ENCODE measurements at places on chromosomes 7 and 10. TPM values are rescaled to one million over a fixed set of nuclear protein-coding genes. Genes with fewer than 3 reads are reported as not detected.

DNA sequence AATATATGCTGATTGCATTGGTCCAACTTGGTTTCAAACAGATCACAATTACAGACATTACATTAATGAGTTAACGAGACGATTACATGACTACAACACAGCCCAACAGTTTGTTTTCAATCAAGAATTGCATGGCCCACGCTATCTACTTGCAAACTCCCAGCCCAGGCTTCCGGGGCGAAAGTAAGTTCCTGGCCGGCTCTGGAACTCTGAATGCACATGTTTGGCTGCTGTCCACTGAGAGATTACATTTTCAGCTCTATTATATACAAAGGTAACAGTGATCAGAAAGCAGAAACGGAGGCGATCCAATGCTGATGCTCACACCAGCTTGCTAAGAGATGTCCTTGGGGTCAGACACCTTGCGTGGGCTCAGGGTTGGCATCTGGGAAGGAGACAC lies 206.3 kb downstream of the FANK1 start:
- no peak for ATAC-seq

The CYP3A4 gene
- total RNA-seq: not detected

The CPSF4 gene
- total RNA-seq: 13.6 TPM

DNA sequence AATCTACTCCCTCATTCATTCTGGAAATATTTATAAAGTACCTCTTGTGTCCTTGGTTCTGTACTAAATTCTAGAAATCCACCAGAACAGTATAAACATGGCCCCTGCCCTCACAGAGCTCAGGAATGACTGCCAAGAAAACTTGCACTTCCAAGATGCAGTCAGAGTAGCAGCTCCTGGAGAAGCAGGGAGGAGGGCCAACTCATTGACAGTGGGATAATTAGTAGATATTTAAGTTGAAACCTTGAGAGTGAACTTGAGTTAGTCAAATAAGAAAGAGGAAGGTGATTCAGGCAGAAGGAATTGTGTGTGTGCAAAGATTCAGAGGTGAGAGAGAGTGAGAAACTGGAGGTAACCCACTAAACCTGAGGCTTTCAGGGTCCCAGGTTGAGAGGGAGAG lies 182.2 kb upstream of the INHBA start:
- no peak for ATAC-seq

The ALDH18A1 gene
- total RNA-seq: 19.1 TPM

The HDAC9 gene
- total RNA-seq: 128 TPM

GRCh38 chr7:2819954-2820397 lies 24.1 kb downstream of the GNA12 start:
- ATAC-seq: no peak

The TMEM176A gene
- total RNA-seq: 42.4 TPM

The TSPAN14 gene
- 45.1 TPM for total RNA-seq

The KAZALD1 gene
- 3.1 TPM for total RNA-seq

The RBP3 gene
- not detected for total RNA-seq

The SFTPD gene
- 2.2 TPM for total RNA-seq

- ATAC-seq: peak; percentile 91
These were observed 8.7 kb downstream of the WBP1L start for GRCh38 chr10:102752266-102752930.

DNA sequence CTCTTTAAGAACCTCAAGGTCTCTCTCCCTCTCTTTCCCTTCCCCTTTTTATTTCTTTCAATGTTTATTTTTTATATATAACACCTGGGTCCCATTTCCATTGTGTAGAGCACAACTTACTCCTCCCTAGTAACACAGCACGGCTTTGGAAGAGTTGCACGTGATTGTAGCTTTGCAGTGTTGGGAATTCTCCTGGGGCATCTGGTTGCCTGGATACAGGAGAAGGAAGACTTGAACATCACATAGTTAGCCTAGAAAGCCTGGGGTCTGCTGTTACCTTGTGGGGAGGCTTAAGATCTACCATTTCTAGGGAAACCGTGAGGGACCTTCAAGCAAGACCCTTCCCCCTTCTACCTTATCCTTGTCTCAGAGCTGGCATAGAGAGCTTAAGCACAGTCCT lies 41.1 kb upstream of the NFKB2 start:
- ATAC-seq: no peak

DNA sequence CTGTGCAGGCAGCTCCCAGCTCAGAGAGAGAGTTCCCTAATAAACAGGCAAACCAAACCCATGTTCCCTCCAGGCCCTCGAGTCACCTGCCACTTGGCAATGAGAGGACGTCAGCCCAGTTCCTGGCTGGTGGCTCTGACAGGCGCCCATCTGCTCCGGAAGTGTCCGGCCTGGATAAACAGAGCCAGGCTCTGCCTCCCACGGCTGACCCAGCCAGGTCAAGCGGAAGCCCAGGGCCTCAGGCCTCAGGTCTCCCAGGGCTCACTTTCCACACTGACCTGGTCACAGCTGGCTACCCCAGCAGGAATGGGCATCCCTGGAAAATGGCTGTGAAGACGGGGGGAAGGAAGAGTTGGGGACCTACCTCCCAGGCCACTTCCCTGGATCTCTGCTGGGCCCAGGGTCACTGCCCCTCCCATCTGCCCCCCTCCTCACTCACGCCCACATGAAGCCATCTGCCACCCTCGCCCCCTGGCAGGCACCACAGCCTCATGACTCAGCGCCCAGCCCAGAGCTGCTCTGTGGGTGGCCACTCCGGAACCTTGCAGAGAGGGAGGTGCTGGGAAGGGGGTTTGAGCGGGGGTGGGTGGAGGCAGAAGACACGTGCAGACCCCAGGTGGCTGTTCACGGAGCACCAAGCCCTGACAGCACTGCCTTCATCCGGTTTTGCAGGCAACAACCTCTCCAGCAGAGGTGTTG lies 37.4 kb upstream of the DUSP5 start:
- ATAC-seq: peak; percentile 25

DNA sequence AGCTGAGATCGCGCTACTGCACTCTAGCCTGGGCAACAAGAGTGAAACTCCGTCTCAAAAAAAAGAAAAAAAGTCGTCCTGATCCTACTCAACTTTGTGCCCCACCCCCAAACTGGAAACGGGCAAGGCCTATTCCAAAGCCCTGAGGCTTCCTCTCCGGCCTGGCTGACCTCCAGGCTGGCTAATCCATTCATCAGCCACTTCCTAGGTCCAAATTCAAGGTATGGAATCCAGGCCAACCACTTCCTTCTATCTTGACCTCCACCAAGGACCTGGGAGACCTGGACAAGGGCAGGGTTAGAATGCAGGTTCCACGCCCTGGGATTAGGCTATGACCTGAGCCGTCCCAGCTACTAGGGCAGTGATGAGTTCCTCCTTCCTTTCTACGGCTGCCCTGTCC lies 20.4 kb upstream of the EIF4H start:
- no peak for ATAC-seq

GRCh38 chr7:32462977-32463376 lies 27.2 kb downstream of the LSM5 start:
- no peak for ATAC-seq

DNA sequence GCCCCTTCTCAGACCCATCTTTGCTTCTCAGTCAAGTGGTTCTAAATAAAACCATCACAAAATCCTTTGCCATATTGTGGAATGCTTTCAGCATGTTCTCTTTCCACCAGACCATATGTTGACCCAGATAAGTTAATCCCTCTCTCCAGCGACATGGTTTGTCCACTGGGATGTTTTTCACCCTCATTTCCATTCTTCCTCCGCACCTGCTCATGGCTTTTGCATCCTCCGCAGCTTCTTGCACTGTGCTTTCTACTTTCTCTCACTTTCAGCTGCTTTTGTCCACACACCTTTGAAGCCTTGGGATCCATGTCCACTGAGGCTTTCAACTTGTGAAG lies 52.3 kb upstream of the WAC start:
- ATAC-seq: no peak

- ATAC-seq: no peak
These were observed 178.3 kb upstream of the AUTS2 start for GRCh38 chr7:69419934-69420333.

DNA sequence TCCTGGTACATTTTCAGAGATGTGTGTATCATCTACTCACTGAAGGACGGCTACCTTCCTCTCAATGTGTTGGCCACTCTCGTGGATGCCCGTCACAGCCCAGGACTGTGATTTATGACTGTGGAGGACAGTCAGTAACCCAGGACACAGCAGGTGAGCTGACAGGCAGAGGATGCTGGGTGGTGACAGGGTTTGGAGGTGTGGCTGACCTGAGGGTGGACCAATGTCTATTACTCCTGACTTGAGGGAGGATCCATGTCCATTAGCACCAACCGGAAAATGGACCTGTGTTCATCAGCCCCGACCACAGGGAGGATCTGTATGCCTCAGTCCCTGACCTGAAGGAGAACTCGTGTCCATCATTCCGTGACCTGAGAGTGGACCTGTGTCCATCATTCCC lies 96.1 kb downstream of the ADCY1 start:
- no peak for ATAC-seq

The PLXNA4 gene
- 19.7 TPM for total RNA-seq

The CYP2W1 gene
- not detected for total RNA-seq

DNA sequence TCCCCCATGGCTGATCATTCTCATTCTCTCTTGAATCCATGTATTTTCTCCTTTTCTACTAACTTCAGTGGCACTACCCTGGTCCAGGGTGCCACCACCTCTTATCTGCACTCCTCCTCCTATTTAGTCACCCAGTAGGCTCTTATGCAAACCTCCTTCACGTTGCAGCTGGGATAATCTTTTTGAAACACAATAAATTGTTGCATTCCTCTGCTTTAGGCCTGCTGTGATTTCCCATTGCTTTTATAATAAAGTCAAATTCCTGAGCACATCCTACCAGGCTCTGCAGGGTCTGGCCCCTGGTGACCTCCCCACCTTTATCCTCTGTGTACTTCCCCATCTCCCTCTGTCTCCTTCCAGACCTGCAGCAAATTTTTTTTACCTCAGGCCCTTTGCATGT lies 112.7 kb upstream of the KIAA1217 start:
- no peak for ATAC-seq

The GRM8 gene
- total RNA-seq: not detected

DNA sequence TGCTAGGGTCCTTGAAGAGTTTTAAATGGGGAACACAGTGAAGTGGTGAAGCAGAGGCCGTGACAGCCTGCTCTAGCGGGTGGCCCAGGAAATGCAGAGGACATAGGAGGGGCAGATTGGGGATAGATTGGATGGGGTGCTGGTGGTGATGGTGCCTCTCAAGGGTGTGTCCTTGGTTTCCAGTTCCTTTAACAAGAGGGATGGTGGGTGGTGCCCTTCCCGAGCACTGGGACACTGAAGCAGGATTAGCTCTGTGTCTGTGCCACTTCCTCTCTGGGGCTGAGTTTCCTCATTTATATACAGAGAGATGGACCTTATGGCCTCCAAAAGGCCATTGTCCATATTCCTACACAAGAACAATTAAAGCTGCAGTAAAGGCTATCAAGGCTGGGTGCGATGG lies 285.5 kb downstream of the TCF7L2 start:
- ATAC-seq: no peak

- ATAC-seq: no peak
These were observed 11.6 kb downstream of the GHRHR start for GRCh38 chr7:30975256-30975899.

GRCh38 chr10:113304726-113305125 lies 248.1 kb upstream of the HABP2 start:
- no peak for ATAC-seq

GRCh38 chr7:67542916-67543315 lies 546.3 kb downstream of the TYW1 start:
- ATAC-seq: no peak

GRCh38 chr7:23207884-23208283 lies 26.0 kb downstream of the NUP42 start:
- ATAC-seq: no peak

GRCh38 chr10:109202111-109202510 lies 721.2 kb downstream of the XPNPEP1 start:
- no peak for ATAC-seq

The TBXAS1 gene
- total RNA-seq: 23.0 TPM

The PBLD gene
- 9.5 TPM for total RNA-seq

DNA sequence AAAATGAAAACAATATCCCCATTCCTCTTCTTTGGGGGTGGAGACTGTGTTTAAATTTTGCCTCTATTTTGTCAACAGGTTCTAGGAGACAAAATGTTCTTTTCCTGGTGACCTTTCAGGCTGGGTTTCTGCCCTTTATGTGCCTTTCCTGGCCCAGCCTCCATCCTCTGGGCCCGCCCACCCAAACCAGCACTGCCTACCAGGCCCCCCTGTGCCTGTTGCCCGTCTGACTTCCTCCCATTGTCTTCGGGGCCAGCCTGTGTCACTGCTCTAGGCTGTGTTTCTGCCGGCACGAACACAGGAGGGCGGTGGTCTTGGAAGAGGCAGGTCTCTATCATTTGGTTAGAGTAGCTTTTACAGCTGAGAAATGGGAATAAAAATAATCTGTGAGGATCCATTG lies 13.9 kb downstream of the TSPAN14 start:
- peak; percentile 79 for ATAC-seq

The UROS gene
- total RNA-seq: 64.0 TPM

- no peak for ATAC-seq
These were observed 18.0 kb upstream of the LIPA start for GRCh38 chr10:89269433-89270152.

DNA sequence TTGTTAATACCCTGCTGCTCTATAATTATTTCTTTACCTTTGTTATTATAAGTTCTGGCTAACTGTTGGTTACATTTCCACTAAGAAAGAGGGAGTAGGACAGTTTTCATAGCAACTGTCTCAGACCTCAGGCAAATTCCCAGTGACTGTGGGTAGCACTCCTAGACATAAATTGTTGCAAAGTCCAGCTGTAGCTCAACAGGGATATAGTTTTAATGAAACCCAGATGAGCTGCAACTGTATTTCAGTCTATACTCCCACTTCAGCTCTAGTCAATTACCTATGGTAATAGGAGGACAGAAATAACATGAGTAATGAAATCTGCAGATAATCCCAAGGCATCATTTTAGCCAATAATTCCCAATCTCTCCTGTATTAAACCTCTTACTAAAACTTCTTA lies 103.0 kb upstream of the SEMA3A start:
- ATAC-seq: no peak

GRCh38 chr7:12695965-12696364 lies 8.5 kb downstream of the ARL4A start:
- ATAC-seq: no peak

DNA sequence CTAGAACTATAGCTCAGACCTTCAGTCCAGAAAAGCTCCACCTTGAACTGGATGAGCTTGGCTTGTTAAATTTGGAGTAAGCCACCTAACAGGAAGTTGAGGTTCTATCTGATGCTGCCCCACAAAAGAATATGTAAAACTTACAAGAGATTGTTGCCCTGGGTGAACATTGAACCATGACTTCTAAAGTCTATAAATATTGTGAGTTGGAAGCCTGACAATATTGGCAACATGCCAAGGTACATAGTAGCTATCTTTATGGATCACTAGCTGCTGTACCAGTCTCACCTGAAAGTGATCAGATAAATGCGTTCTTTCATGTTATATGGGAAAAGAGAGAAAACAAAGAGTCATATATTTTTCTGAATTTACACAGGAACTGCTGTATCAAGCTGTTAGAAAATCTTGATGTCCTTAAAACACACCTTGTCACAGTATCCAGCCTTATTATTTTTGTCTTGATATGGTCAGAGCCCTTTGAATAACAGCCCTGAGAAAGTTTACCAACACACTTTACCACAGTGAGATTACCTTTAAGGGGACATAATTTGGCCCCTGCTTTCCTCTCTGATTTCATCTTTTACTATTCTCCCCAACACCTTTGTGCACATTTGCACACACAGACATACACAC lies 92.0 kb downstream of the LSMEM1 start:
- no peak for ATAC-seq
